Natural killer cell treated with Interleukin-12 subunit alpha and Interleukin-12 subunit beta and Interleukin-15 and Interleukin-18, amount 100 ng/mL, for 72 hours (primary cell): ENCODE measurements at places on chromosomes 2 and 18.

- no peak for DNase-seq
Observed at GRCh38 chr18:58385472-58385871, 243.4 kb downstream of the ALPK2 start.

GRCh38 chr2:59529726-59530125, 1023.7 kb downstream of the BCL11A start:
- DNase-seq = no peak

DNA sequence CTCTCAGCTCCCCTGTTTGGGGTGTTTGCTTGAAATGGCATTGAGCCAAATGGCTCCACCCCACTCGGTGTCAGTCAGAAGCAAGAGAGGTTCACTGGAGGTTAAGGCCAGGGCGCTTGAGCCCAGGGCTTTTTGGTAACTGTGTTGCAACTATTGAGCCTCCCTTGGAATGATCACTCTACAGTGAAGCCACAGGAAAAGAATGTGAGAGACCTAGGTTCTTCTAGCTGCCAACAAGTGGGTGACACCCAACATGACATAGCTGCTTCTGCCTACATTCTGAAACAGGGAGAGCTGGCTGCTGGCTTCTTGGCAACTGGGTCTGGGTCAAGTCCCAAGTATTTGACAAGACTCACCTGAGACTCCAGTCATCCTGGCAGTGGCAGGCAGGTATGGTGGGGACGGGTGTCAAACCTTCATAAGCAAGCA, 7.1 kb upstream of the GRHL1 start:
- DNase-seq = no peak

- DNase-seq = no peak
Observed at GRCh38 chr2:54936766-54937165, 113.5 kb downstream of the RTN4 start.

DNA sequence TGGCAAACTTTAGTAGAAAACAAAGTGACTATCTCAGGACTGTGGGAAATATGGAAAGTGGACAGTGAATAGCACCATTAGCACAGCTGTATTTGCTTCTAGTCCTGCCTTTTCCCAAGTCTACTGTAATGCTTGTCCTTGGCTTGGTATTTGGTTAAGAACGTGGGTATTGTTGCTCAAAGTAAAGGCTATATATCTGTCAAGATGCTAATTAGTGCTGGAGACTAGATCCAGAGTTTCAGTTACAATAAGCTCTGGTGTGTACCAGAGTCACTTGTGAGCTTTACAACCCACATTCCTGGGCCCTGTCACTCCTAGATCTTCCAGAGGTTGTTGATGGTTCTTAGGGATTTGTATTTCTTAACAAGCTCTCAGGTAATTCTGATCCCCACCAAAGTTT, 313.6 kb downstream of the SLC8A1 start:
- DNase-seq = no peak

- no peak for DNase-seq
Observed at GRCh38 chr2:30074023-30074422, 72.8 kb upstream of the YPEL5 start.

DNA sequence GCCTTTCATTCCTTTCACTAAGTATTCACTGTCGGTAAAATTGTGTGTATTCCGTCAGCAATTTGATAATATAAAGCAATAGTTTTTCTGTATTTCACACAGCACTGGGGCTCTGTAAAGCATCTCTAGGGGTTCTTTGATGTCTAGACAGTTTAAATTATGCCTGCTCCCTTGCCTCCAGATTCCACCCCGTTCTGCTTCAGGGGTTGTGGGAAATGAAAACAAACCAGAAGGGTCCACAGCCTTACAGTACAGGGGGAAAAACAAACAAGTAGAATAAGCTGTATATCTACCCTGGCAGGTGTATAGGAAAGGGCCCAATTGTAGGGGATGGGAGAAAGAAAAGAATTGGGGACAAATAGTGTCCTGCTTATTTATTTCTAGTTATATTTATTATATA, 63.1 kb downstream of the ASXL3 start:
- no peak for DNase-seq

DNA sequence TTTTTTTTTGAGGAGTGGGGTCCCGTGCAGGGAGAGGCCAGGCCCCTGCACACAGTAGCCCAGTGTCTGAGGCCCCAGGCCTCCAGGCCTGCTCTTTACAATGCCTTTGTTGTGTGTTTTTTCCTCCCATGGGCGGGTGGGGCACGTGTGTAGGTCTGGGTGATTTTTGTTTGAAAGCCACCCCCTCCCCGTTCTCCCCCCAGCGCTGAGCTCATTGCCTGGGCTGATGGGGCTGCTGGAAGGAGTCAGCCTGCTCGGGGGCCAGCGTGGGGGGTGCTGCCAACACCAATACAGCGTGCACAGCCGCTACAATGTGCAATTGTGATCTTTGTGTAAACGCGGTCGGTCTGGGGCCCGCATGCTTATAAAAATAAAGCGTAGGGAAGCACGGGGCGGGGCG, 142.7 kb downstream of the DYSF start:
- DNase-seq = no peak

GRCh38 chr2:159211447-159212396, 74.8 kb downstream of the WDSUB1 start:
- peak; percentile 49 for DNase-seq

DNA sequence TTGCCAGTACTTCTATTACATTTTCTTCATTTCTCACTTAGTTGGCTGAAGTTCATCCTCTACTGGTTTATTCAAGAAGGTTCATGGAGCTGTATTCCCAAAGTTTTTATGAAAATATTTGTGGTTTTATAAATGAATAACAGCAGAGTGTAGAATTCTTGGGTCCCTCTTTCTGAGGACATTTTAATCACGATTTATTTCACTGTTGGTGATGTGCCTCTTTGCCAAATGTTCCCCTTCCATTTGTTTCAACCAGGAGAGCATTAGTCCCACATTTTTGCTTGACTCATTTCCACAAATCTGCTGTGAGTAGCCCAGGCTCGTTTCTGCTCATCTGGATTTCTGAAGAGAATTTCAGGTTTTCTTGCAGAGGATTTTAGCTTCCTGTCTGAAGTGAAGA, 20.8 kb downstream of the COPS7B start:
- no peak for DNase-seq

- no peak for DNase-seq
Observed at GRCh38 chr18:13543144-13543543, 183.2 kb downstream of the FAM210A start.

DNA sequence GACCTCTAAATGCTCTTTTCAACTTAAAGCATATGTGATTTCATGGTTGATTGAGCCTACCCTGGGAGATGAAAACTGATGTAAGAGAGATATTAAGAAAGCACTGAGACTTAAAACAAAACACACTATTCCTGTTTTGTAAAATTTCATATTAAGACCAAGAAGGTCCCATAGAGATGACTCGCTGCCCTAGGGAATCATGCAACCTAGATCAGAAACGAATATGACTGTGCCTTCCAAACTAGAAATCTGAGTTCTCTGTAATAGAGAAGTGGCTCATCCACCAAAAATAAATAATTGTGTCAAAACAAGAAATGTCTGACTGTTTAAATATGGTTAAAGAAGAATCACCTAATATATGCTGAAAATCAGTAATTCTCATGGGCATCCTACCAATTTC, 776.8 kb upstream of the SOX11 start:
- no peak for DNase-seq

GRCh38 chr2:157805519-157805918, 70.6 kb downstream of the ACVR1 start:
- no peak for DNase-seq

- no peak for DNase-seq
Observed at GRCh38 chr18:50080316-50080715, 114.6 kb downstream of the MYO5B start.

DNA sequence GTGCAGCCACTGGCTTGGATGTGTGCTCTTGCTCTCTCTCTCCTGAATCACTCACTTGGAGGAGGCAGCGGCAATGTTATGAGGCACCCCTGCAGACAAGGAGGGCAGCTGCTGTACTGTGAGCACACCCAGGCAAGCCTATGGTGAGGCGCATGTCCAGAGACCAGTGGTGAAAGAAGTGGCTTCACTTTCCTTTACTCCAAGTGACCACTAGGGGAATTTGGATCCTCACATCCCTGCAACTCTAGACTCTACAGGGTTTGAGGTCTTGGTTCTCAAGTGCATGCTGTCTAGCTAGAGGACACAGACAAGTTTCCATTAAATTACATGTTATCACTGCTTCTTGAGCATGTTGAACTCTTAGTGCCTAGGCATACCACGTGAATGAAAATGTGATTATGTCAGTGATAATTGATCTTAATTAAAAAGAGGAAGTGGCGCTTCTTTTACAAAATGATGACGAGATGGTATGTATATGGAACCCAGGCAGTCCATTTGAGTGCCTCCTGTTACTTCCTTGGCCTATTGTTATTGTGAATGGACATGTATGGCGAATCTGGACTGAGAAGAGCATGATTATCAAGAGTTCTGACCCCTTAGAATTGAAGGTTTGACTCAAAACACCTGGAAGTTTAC, 181.0 kb upstream of the CDH2 start:
- DNase-seq = no peak

GRCh38 chr2:71122387-71123298, 7.4 kb downstream of the MCEE start:
- no peak for DNase-seq

GRCh38 chr18:79405781-79406575, 10.2 kb downstream of the NFATC1 start:
- peak; percentile 87 for DNase-seq

DNA sequence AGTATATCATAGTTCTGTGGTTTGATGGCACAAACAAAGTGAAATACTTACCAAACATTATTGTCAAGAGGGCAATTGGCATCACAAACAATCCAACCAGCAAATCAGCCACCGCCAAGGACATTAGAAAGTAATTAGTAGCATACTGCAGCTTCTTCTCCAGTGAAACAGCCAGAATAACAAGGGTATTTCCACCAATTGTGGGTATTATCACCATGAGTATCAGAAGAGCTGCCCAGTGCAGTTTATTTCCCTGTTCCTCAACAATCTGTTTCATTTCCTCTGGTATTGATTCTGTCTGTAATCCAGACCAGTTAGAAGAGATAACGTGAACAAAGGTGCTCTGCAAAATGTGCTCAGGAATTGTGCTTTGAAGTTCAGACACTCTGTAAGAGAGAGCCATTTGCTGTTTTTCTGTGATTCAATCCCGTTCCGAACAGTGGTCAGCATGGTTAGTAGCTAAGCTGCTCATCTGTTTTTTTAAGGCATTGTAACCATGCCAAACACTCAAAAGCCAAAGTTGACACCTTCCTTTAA, 1.4 kb downstream of the HTR2B start:
- no peak for DNase-seq

GRCh38 chr18:36308711-36309435, 11.4 kb downstream of the FHOD3 start:
- no peak for DNase-seq

DNA sequence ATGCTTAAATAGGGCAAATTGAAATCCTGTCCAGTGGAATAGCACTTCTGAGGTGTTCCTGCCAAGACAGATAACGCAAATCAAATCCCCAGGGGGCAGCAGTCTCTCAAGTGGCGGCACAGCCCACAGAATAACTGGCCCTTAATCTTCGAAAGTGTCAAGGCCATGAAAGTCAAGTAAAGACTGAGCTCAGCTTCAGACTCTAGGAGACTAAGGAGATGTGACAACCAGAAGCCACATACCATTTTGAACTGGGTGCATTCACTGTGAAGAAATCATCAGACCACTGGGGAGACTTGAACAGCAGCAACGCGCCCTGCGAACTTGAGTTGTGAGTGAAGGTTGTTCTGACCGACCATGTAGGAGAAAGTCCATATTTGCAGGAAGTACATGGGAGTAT, 66.0 kb upstream of the ASAP2 start:
- DNase-seq = no peak

GRCh38 chr2:128408349-128409305, 90.0 kb upstream of the HS6ST1 start:
- DNase-seq = no peak

DNA sequence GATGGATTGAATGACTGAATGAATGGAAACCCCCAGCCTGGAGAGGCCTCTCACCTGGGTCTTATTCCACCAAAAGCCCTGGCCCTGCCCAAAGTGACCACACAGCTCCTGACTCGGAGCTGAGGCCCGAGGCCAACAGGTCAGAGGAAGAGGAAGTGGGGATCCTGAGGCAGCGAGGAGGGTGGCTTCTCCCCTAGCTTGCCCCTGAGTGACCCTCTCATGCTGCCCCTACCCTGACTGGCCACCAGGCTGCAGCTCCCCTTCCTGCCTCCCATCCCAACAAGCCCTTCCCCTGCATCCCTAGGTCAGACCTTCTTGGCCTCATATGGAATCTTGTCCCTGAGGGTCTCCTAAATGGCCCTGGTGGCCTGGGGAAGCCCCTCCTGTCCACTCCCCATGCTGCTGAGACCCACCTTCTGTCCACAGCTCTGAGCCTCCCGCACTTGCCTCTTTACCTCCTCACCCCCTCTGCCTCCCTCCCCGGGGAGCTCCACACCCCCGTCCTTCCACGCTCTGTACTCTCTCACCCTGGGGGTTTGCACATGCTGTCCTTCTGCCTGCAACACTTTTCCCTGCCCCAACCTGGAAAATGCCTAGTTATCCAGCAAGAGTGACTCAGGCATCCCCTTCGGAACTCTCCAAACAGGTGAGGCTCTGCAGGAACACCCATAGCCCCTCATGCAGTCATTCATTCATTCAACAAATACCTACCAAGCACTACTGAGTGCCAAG, 134.8 kb upstream of the HDAC4 start:
- no peak for DNase-seq

DNA sequence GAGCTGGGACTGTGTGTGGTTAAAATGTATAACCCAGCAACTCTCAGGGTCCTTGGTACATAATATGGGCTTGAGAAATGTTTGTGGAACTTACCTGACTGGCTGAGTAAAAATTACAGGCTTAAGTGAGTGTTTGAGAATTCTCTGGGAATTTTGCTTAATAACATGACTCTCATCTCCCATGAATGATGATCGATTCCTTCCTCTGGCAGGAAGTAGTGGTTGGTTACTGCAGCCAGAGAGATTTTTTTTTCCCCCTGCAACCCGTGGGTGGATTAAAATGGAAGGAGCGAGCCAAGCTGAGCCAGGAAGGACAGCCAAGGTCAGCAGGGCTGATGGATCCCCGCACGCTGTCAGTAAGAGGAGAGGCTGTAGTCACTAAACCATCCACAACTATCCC, 40.6 kb upstream of the RFX8 start:
- no peak for DNase-seq

GRCh38 chr2:216066230-216066629, 15.4 kb downstream of the PECR start:
- DNase-seq = no peak

GRCh38 chr2:160916300-160916699, 243.9 kb upstream of the TANK start:
- DNase-seq = no peak

GRCh38 chr2:3434654-3435053, 55.2 kb downstream of the TRAPPC12 start:
- no peak for DNase-seq

DNA sequence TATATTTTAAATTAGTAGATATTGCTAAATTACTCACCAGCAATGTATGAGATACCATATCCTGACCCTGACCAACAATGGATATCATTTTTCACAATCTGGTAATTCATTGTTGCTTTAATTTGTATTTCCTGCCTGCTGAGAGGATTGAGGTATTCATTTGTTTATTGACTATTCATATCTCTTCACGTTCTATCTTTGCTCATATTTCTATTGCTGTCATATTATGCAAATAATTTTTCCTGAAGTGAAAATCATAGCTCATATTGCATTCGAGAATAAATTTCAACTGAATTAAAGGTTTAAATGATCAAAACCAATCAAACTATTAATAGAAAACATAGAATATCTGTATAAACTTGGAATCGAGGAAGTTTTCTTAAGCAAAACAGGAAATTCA, 31.0 kb downstream of the INO80D start:
- DNase-seq = no peak

- DNase-seq = no peak
Observed at GRCh38 chr2:157751462-157752058, 122.9 kb upstream of the ACVR1C start.
